ENCODE measurements at places on chromosomes 13 and 19.
A peak's percentile ranks its signal among the peaks of the same experiment; 100 is the strongest.

- no peak for DNase-seq
Observed at GRCh38 chr13:105127732-105128131, 1407.7 kb downstream of the EFNB2 start.

DNA sequence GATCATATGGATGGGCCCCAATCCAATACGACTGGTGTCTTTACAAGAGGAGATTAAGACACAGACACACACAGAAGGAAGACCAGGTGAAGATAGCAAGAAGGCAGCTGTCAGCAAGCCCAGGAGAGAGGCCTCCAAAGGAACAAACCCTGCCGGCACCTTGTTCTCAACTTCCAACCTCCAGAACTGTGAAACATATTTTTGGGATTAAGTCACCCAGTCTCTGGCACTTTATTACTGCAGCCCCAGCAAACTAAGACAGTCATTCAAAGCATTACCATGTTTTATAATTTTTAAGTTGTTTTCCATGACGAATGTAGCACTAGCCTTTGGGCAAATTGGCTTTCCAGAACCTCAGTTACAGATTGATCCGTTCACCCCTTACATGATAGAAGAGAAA is 11.3 kb downstream of the STARD13 start:
- no peak for DNase-seq

GRCh38 chr13:24217601-24218281 is 57.2 kb downstream of the SPATA13 start:
- peak; percentile 20 for DNase-seq

DNA sequence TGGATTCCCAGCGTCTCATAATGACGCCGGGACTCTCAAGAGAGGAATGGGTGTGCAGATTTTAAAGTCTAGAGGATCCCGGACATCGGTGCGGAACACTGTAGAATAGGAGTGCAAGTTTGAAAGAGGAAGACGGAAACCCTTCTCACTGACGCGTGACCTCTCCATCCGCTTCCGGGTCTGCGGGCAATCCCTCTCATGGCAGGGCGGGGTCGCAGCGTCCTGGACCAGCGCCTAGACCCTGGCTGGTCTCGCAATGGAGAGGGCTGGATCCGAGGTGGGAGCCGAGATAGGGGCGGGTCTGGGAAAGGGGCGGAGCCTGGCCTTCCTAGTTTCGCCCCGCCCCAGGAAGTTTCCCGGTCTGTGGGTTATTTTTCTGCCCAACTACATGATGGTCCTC is 4.6 kb upstream of the ZNF845 start:
- no peak for DNase-seq

DNA sequence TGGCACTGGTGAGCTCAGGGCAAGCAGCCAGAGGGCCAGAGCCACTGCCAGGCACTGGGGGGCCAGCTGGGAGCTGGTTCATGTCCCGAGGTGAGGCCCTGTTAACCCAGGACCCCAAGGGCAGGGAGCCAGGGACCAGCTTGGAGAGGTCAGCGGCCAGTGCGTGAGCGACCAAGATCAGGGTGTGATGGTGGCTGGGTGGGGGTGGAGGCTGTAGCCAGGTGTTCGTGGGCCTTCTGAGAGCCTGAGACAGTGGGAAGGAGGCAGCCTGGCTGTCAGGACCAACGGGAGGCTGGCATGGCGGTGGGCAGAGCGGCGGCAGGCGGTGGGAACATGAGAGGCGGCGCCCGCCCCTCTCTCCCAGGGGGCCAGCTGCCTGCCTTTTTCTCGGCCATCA is 8.1 kb upstream of the KPTN start:
- DNase-seq, result no peak

DNA sequence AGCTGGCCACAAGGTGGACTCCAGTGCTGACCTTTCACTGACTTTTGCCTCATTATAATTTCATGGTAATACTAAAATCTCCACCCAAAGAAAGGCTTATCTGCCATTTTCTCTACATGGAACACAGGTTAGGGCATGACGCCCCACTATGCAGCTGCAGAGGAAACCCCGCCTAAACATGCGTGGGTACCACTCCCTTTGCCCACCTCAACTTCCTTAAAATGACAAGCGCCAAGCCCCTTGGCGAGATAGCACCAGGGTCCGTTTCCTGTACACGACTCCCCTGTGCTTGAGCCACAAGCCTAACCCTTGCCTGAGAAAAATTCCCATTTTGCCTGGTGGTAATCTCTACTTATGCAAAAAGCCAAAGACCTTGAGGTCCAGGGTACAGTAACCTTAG is 36.0 kb upstream of the PABPC3 start:
- DNase-seq, result no peak

DNA sequence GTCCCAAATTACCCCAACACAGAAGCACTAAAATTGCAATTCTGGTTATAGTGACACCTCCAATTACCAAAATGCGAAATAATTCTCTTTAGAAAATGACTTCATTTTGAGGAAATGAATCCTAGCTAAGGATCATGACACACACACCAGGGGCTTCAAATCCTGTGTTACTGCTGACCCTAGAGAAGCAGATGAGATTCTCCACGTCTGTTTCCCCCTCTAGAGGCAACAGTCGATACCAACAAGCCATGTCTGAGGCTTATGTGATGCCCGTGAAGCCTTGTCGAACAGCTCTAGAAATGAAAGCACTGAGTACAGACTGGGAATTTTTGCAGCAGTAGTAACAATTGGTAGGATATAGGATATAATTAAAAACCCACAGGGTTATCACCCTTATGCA is 153.6 kb upstream of the TMTC4 start:
- DNase-seq, result no peak

DNA sequence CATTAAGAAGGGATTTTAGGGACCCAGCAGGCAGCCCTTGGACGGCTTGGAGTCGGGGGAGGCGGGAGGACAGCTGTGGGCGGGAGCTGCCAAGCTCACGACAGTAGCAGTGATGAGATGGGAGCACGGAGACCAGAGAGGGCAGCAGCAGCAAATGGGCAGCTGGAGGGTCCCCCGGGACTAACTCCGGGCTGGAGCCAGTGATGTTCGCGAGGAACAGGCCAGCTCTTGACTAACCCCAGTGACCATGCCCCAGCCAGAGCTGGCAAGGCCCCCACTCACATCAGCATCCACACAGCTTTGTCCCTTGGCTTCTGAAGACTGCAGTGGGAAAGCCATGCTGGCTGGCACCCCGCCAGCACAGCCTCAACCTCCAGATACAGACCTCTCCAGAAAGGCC is 81.9 kb downstream of the RAB20 start:
- DNase-seq, result no peak

- no peak for DNase-seq
Observed at GRCh38 chr13:102645701-102646100, 48.9 kb downstream of the TPP2 start.

- DNase-seq, result no peak
Observed at GRCh38 chr19:17406887-17407196, 1.4 kb upstream of the BST2 start.

- no peak for DNase-seq
Observed at GRCh38 chr13:49093376-49093775, 117.7 kb downstream of the FNDC3A start.

GRCh38 chr19:45716359-45717130 is 14.2 kb downstream of the FBXO46 start:
- no peak for DNase-seq

DNA sequence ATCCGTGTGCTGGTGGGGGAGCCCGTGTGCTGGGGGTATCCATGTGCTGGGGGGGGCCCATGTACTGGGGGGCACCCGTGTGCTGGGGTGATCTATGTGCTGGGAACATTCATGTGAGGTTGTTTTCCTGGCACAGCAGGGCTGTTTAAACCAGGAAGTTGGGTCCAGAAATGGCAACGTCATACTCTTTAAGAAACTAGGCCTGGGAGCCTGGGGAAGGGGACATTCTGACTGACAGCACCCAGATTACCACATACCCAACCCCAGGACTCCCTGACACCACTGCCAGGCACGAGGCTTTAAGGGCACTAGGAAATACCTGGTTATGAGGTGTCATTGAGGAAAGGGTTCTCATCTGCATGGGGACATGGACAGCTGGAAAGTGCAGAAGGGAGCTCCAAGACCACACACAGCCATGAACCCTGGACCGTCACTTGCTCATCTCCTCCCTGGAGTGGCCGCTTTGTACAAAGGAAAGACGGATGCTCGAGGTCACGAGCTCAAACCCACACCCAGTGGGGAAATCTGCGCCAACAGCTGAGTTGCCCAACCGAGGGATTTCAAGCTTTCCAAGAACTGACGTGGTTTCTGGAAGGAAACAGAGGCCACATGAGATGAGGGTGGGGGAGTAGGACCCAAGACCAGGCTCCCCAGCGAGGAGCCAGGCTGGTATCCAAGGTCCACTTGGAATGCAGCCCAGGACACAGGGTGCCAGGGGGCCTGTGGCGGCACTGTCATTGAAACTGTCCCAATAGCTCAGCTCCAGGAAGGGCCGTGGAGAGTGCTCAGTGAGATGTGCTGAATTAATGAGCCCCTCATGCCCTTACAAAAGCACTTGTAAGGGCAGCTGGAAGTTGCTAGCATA is 40.9 kb downstream of the RAB20 start:
- peak; percentile 98 for DNase-seq

DNA sequence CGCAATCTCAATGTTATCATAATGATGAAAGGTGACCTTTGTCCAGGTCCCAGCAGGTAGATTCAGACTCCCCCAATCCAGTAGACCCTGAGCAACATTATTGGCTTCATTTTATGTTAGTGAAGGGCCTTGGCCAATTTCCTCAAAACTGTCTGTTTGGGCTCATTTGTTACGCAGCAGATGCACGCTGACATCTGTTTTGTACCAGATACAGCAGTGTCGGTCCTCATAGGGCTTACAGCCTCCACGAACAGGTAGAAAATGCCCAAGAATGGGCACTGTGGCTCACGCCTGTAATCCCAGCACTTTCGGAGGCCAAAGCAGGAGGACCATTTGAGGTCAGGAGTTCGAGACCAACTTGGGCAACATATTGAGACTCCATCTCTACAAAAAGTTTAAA is 13.1 kb upstream of the NMRK2 start:
- DNase-seq, result no peak

GRCh38 chr13:94345374-94346195 is 133.9 kb downstream of the DCT start:
- DNase-seq, result no peak

DNA sequence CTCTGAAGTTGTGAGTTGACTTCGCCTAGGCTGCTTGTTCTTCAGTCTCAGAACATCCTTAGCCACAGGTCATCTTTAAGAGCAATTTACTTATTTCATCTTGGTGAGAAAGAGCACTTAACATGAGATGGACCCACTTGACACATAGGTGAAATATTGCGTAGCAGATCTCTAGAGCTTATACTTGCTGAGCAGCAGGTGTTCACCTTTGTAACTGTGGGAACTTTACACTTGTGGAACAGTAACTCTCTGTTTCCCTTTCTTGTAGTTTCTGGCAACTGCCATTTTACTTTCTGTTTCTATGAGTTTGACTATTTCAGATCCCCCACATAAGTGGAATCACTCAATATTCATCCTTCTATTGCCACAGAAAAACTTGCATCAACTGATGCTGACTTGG is 95.7 kb downstream of the SLC10A2 start:
- DNase-seq, result no peak

GRCh38 chr13:48431987-48432615 is 19.2 kb upstream of the LPAR6 start:
- no peak for DNase-seq

DNA sequence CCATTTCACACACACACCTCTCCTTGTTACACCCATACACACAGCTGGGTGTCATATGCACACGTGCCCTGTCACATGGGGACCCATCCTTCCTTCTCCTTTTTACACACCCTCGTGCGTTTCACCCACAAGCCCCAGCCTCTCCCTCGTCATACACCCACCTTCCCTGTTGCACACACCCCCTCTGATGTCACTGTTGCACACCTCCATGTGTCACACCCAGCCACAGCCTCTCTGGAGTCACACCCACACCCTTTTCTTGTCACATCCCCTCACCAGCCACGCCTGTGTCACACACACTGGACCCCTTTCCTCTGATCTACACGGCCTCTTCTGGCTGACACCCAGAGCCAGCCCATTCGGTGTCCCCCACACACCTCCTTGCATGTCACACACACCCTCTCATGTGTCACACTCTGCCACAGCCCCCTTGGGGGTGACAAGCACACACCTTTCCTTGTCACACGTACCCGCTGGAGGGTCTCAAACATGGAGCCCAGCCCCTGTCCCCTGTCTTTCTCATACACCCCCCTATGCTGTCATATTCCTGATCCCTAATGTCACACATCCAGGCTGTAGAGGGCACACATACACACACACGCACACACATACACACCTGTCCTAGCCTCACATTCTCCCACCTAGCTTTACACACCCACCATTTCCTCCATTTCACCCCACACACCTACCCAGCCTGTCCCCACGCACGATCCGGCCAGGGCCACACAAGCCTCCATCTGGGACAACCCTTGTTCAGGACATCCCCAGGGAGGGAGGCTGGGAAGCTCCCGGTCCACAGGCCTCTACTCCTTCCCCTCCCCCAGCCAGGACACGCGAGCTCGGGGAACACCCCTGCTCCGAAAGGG is 1.4 kb downstream of the NOVA2 start:
- no peak for DNase-seq

DNA sequence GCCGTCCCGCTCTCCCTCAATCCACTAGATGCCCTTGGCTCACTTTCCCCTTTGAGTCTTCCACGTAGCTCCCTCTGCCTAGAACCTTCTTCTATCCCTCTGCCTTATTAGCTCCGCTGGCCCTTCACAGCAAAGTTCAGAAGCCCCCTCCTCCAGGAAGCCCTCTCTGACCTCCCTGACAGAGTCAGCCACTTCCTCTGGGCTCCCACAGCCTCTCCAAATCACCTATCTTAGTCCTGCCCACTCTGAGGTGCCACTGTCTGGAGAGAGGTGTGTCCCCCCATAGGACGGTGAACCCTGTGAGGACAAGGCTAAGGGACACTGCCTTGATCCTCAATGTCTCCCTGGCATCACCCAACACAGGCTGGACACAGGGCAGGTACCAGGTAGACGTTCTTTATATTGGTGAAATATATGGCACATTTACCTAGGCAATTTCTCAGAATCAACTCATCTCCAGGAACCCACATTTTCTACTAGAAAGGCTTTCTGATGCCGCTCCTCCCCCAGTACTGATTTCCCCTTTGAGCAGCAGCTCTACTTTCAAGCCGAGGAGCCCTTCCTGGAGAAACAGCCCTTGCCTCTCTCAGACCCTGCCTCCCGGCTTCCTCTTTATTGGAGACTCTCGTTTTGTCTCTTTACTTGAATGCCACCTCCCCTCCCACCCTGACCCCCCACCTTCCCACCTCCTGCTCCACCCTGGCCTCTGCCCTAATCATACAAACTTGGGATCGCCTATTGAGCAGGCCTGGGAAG is 3.4 kb upstream of the TGFB1 start:
- DNase-seq, result no peak

- DNase-seq, result no peak
Observed at GRCh38 chr13:112938680-112939079, 30.3 kb upstream of the MCF2L start.

DNA sequence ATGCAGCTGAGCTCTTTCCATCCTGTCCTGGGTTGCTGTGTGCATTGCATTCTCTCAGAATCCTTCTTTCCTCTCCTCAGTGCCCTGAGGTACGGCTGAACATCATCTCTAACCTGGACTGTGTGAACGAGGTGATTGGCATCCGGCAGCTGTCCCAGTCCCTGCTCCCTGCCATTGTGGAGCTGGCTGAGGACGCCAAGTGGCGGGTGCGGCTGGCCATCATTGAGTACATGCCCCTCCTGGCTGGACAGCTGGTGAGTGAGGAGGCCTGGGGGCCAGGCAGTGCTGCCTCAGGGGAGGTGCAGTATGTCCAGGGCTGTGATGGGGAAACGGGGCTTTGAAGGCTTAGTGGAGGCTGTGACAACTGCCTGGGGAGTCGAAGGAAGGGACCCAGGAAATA is 29.8 kb downstream of the PPP2R1A start:
- no peak for DNase-seq

- no peak for DNase-seq
Observed at GRCh38 chr13:48411841-48412531, 927 bp downstream of the LPAR6 start.

GRCh38 chr13:105167385-105167784 is 1368.1 kb downstream of the EFNB2 start:
- no peak for DNase-seq

Measured in GF-D8 (cell line).